ENCODE measurements at places on chromosomes 4 and X.

DNA sequence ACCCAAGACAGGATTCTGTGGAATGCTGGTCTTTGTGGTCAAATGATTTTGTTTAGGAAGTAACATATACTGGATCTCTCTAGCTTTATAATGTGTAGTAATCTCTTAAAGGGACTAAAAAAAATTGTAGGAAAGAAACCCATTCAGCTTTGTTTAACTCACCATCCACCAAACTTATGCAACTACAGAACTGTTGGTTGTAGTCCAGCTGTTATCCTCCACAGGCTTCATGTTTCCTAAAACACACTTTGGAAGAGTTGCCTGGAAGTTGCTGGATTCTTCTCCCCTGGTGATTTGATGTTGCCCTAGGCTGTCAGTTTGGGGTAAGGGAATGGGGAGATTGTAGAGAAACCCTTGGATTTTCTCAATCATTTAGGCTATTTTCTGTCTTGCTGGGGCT lies 89.3 kb downstream of the RLIM start:
- no peak for DNase-seq

DNA sequence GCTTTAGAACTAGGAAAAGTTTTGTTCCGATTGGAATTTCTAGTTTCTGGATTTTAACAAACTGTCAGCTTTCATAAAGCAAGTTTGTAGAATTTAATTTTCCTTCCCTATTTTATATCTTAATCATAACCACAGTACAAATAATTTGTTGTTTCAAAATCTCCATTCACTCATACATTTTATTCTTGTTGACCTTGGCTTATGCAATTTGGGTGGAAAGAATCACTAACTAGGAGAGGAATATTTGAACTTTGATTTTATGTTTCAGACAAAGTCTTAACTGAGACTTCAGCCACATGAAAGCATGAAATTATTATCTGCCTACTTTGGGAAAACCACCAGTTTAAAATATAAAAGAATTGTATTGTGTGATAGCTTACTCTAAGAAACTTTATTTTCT lies 427.9 kb downstream of the SPRY1 start:
- DNase-seq = no peak

- peak; percentile 60 for DNase-seq
Observed at GRCh38 chr4:7430368-7430964, 4.3 kb downstream of the PSAPL1 start.

DNA sequence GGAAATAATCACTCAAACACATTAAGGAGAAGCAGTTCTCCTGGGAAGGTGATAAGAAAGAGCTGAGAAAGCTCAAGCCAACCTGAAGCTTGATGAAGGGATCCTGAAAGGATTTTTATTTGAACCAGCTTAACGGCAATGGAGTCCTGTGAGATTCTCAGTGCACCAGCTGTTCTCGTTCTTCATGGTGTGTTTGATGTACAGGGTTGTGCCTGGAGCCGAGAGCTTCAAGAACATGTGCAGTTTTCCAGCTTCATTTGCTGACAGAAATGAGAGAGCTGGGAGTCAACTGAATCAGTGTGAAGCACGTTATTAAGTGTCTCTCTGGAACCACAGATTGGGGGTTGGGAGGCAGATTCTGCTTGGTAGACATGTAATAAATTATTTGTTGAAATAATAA lies 115.7 kb downstream of the ANKRD50 start:
- DNase-seq = no peak

DNA sequence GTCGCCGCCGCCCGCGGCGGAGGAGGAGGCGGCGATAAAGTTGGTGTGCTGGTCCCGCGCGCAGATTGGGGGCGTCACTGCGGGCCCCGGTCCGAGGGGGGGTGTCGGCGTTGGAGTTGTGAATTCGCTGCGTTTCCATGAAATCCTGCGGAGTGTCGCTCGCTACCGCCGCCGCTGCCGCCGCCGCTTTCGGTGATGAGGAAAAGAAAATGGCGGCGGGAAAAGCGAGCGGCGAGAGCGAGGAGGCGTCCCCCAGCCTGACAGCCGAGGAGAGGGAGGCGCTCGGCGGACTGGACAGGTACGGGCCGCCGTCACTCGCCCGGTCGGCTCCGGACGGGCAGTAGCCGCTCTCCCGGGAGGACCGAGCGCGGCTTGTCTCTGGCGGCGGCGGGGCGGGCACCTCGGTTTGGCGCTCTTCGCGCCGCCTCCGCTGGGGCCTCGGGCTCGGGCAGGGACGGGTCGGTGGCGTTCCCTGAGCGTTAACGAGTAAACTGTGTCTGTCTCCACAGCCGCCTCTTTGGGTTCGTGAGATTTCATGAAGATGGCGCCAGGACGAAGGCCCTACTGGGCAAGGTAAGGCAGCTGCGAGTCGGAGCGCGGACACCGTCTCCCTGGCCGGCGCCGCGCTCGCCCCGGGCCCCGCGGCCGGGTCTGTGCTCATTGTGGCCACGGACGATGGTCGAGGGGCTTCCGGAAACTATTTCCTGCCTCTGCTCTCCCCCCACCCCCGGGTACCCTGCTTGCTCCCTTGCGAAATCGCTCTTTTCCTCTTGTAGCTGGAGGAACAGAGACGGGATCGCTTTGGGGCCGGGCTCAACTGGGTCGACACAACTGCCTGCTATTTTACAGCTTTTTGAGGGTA lies 658 bp downstream of the KDM6A start:
- DNase-seq = no peak

- DNase-seq = peak; percentile 5
Observed at GRCh38 chr4:53763813-53764597, 172.7 kb upstream of the LNX1 start.

DNA sequence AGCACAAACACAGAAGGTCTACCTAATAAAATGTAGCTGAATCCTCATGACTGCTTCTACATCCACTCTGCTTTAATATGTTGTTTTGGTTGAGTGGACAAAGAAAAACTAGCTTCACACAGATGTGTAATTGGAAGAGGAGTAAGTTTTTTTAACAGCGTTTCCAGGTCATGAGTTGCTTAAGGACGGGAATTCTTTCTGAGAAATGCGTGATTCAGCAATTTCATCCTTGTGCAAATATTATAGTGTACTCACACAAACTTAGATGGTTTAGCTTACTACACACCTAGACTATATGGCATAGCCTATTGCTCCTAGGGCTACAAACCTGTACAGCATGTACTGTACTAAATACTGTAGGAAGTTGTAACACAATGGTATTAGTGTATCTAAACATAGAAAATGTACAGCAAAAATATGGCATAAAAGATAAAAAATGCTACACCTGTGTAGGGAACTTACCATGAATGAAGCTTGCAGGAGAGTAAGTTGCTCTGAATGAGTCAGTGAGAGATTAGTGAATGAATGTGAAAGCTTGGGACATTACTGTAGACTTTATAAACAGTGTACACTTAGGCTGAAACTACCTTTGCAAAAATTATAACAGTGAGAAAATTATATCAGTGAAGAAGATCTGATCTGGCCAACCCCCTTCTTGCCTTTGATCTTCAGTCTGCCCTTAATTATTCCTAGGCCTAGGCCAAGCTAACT lies 70.8 kb upstream of the IL15 start:
- DNase-seq = no peak

DNA sequence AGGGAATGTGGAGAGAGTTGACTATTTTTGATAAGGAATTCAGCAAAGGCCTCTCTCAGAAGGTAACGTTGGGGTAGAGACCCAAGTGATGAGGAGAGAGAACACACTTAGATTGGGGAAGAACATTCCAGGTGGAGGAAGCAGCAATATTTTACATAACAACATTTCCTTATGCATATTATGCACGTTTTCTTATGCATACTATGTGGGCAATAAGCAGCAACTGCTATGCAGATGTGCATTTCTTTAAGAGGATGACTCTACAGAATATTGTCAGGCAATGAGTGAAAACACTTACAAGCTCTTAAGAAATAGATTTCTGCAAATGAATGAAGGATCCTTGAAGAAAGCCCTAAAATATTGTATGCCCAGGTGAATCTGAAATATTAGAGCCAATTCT lies 91.1 kb downstream of the TMEM47 start:
- no peak for DNase-seq

DNA sequence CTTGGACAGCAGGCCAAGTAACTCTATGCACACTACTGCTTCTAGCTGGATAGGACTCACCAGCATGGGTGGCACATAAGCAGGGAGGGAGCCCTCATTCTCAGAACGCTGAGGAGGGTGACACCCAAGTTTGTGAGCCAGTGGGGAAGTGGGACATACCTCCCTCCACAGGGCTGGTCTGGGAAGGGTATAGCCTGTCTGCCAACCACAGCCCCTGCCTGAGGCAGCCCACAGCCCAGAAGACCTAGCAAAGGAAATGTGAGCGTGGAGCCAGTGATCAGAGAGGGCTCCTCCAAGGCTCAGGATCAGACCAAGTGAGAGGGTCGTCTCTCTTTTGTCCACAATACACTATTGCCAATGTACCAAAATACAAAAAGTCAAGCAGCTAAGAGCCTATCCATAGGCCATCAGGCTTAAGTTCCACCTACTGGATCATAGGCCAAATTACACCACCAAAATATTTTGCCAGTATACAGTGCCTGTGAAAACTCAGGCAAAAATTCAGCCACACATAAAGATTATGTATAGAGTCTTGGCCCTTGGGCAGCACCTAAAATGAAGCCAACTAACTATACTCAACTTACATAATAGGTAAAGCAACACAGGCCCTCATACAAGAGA lies 1203.1 kb downstream of the PCDH18 start:
- DNase-seq = peak; percentile 1

- DNase-seq = no peak
Observed at GRCh38 chr4:23889814-23890341, at the start of gene PPARGC1A. TSS of gene PPARGC1A (minus strand) at chr4:23890047. CDS start at chr4:23889957, 90 bp downstream.

GRCh38 chrX:80282535-80282934 lies 137.7 kb upstream of the TENT5D start:
- no peak for DNase-seq

GRCh38 chrX:51598899-51599298 lies 19.8 kb downstream of the CENPVL3 start:
- no peak for DNase-seq

- no peak for DNase-seq
Observed at GRCh38 chr4:107714256-107714655, 5.8 kb downstream of the PAPSS1 start.

DNA sequence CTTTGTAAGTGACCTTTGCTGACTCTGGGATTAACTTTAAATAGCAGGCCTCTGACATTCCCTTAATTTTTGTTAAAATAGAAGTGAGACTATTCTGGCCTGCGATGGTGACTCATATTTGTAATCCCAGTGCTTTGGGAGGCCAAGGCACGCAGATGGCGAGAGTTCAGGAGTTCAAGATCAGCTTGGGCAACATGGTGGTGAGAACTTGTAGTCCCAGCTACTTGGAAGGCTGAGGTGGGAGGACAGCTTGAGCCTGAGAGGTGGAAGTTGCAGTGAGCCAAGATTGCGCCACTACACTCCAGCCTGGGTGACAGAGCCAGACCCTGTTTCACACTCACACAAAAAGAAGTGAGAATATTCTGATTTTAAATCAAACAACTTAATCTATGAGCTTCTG lies 27.3 kb downstream of the ZNF330 start:
- no peak for DNase-seq

DNA sequence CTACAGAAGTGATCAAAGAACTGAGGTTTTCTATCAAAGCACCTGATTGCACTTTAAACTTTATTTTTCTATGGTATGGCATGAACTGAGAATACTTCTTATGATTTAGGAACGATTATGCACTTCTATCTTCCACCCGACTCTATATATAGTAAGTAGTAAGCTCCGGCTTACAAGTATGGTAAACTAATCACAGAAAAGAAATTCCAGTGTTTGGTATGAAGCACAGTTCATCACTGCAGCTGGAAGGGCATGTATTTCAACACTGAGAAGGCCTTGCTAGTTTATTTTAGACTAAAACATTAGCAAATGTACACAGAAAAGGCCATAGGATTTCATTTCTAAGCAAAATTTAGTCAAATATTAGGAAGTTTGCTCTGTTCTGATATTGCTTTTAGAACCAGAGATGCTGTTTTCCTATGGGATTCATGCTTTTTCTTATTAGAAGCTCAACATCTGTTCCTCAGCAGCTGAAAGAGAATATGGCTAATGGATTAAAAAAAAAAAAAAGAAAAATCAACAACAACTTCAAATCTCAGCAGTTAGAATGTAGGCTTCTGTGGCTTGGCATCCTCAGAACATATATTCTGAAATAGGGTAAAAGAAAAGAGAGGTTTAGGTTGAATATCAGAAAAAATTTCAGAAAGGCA lies 273.5 kb downstream of the C4orf33 start:
- DNase-seq = no peak

DNA sequence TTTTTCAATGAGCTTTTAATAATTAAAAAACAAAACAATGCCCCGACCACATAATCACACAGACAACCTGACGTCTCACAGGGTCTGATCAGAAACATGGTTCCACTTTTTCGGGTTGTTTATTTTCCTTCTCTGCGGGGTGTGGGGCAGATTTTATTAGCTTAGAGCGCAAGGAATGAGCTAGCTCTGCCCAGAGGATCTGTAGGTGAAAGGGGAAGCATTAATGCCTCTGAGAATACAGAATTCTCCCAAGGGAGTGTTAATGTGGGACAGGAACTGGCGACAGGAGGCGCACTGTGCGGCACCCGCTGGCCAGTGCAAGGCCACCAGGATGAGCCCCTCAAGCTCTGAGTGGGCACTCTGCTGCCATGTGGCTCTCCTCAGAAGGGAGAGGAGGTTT lies 181.5 kb downstream of the TSPAN5 start:
- no peak for DNase-seq

- DNase-seq = peak; percentile 78
Observed at GRCh38 chr4:68152411-68152810, 22.7 kb upstream of the TMPRSS11F start.

- no peak for DNase-seq
Observed at GRCh38 chr4:3252831-3253641, 4.1 kb downstream of the MSANTD1 start.

DNA sequence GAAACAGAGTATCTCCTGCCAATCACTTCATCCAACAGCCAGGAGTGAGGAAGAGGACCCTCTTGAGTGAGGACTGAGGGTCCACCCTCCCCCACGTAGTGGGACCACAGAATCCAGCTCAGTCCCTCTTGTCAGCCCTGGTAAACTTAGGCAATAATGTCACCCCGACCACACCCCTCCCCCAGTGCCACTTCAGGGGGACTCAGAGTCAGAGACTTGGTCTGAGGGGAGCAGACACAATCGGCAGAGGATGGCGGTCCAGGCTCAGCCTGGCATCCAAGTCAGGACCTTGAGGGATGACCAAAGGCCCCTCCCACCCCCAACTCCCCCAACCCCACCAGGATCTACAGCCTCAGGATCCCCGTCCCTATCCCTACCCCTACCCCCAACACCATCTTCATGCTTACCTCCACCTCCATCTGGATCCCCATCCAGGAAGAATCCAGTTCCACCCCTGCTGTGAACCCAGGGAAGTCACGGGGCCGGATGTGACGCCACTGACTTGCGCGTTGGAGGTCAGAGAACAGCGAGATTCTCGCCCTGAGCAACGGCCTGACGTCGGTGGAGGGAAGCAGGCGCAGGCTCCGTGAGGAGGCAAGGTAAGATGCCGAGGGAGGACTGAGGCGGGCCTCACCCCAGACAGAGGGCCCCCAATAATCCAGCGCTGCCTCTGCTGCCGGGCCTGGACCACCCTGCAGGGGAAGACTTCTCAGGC lies at the start of the genes CSAG1 and MAGEA12:
CSAG1 (minus strand) TSS at position 461 of the 715 bp plus-strand sequence. CDS start 1,261 bp downstream, outside the sequence.
MAGEA12 (plus strand) TSS at position 497 of the 715 bp plus-strand sequence. CDS start 2,405 bp downstream, outside the sequence.
- DNase-seq = no peak

- DNase-seq = no peak
Observed at GRCh38 chrX:105973387-105973739, 65.2 kb downstream of the SERPINA7 start.
